ENCODE measurements at places on chromosomes 4 and X. TPM values are rescaled to one million over a fixed set of nuclear protein-coding genes. Genes with fewer than 3 reads are reported as not detected.
A peak's percentile ranks its signal among the peaks of the same experiment; 100 is the strongest.

GRCh38 chr4:72768364-72768763, 199.3 kb upstream of the ADAMTS3 start:
- no peak for DNase-seq
- H3K4me3 ChIP-seq, result no peak overlapping the region
- H3K4me1 ChIP-seq, result no peaks in the 10 kb centered on the region
- no peaks in the 10 kb centered on the region for H3K27me3 ChIP-seq

GRCh38 chr4:112861691-112862674, 187.5 kb upstream of the ANK2 start:
- H3K4me1 ChIP-seq, result peaks cover 32% of the 10 kb centered on the region
- H3K36me3 ChIP-seq, result no peaks in the 10 kb centered on the region
- no peaks in the 10 kb centered on the region for H3K27me3 ChIP-seq
- H3K4me3 ChIP-seq, result no peak overlapping the region
- DNase-seq, result no peak
- H3K27ac ChIP-seq, result no peak overlapping the region

GRCh38 chr4:38865445-38865844, 2.2 kb upstream of the FAM114A1 start:
- peaks cover 4% of the 10 kb centered on the region for H3K36me3 ChIP-seq
- no peak for DNase-seq
- H3K4me1 ChIP-seq, result peaks cover 6% of the 10 kb centered on the region
- no peaks in the 10 kb centered on the region for H3K27me3 ChIP-seq
- H3K27ac ChIP-seq, result no peak overlapping the region

GRCh38 chr4:84050015-84050414, 449.1 kb downstream of the NKX6-1 start:
- peak; percentile 45 for DNase-seq
- H3K4me1 ChIP-seq, result no peaks in the 10 kb centered on the region
- H3K27ac ChIP-seq, result no peak overlapping the region
- no peak overlapping the region for H3K4me3 ChIP-seq

Gene HSFX2
- not detected for total RNA-seq

Gene TMPRSS11B
- total RNA-seq, result not detected

All from SJCRH30 (cell line).